GM13976 (cell line): ENCODE measurements at places on chromosomes 2 and 18.

GRCh38 chr2:97845818-97846217 is 132.4 kb downstream of the ZAP70 start:
- no peak for DNase-seq

GRCh38 chr2:173126819-173127218 is 51.2 kb downstream of the MAP3K20 start:
- no peak for DNase-seq

GRCh38 chr2:3637692-3638455 is 20.1 kb upstream of the ALLC start:
- DNase-seq, result no peak

DNA sequence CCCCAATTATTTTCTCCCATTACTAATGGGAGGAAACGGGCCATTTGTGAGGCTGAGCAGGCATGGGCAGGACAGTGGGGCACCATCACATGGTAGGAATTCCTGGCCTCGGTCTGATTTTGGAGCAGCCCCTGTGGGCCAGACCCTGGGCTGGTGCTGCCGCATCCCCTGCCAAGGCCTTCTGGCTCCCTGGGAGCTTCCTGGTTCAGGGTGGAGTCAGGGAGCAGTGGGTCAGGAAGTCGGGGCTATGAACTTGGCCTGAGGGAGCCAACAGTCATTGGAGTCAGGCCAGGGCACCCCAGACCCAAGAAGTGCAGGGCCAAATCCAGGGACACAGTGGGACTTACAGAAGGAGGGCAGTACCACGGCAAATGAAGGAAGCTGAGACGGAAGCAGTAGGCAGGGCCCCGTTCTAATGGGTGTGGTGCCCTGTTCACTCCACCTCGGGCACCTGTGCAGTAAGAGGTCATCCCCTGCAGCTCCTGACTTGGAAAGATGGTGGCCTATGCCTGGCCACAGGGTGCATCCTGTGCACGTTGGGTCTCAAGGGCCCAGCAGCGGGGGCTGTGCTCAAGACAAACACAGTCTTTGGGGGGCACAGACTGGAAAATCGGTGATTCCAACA is 328.1 kb downstream of the SMAD2 start:
- no peak for DNase-seq
